ENCODE measurements at places on chromosomes 5 and 9.
A peak's percentile ranks its signal among the peaks of the same experiment; 100 is the strongest.

DNA sequence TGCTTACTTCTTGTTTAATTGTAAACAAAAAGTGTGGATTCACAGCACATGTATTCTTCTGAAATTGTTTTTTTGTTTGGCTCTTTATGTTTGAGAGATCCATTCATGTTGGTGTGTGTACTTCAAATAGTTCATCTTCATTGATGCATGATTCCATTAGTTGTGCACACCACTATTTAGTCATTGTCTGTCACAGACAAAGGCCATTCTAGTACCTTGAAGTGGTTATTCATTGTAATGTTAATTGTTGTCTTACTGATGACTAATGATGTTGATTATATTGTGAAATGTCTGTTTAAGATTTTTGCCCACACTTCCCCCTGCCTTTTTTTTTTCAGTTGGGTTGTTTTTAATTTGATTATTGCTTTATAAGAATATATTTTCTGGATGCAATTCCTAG lies 391.3 kb downstream of the DIRAS2 start:
- no peak for DNase-seq

GRCh38 chr5:152994033-152994680 lies 496.3 kb upstream of the GRIA1 start:
- DNase-seq: no peak

DNA sequence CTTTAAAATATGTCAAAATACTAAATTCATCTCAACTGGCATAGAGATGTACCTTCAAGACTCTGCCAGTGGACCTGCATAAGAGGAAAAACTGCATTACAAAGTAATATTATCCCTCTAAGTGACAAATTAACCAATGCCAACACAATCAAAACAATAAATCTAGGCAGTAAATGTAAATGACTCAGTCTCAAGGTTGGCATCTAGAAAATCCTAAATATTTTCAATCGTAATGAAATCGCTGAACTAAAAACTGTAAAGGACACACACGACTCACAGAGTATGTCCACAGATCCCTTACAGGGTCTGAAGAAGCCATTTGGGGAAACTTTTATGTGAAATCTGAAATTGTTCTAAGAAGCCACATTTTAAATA lies 31.2 kb downstream of the ERMP1 start:
- DNase-seq: no peak

DNA sequence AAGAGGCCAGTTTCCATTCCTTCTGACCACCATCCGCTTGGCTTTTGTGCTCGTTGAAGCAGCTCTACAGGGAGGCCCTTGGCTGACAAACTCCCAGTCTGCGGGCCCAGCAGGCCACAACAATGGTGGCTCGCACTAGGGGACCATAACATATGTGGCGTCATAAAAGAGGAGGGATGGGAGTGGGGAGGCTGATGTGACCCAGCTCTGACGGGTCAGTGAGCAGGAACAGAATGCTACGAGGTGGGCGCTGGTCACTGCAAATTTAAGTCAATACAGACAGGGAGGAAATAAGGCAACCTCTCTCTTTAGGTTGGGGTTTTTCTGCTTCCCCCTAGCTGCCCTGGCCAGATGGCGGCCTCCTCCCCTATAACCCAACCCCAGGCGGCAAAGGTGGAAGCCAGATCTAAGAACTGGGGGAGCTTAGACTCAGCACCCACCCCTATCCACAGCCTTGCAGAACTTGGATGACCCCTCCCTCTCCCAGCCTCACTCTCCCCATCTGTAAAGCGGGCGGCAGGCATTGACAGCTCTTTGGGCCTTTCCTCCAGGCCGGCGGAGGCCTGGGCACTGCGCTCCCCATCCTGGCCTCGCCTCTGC lies 778 bp downstream of the FRRS1L start:
- DNase-seq: no peak

DNA sequence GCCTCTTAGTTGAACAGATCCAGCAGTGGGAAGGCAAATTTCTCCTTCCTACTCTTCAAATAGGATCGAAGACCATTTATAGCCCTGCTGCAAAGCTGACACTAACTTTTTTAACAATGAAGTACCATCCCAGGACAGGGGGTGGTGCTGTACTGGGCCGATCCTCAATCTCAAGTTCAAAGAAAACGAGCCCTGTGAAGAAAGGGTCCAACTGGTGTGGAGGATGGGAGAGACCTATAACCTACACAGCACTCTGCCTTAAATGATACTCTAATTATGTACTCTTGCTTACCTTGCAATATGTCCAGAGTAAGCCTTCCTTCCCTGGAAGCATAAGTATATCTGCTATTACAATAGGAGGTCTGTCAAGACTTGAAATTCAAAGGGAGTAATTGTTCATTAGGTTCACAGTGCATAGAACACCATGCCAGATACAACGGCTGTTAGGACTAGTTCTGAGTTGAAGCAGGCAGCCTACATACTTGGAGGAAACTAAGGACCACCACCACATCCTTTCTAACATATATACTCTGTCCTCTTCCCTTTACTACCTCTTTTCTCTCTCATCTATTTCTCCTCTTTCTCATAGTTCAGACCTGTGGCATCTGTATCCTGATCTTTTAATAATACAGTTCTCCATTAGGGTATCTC lies 6.2 kb downstream of the ETF1 start:
- no peak for DNase-seq

DNA sequence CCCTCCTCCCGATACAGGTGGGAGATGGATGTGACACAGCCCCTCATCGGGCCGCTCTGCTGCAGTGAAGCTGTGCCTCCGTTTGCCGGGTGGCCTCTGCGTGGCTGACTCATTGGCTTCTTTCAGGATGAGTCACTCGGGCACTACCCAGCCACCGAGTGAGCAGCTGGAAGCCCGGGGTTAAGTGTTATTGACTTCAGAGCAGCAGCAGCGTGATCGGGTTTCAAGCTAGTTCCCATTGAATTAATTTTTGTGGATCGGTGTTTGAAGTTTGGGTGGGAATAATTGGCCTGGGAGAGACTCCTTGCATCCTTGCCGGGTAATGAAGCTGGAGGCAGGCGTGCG lies 266.4 kb upstream of the IRX4 start:
- DNase-seq: peak; percentile 23

DNA sequence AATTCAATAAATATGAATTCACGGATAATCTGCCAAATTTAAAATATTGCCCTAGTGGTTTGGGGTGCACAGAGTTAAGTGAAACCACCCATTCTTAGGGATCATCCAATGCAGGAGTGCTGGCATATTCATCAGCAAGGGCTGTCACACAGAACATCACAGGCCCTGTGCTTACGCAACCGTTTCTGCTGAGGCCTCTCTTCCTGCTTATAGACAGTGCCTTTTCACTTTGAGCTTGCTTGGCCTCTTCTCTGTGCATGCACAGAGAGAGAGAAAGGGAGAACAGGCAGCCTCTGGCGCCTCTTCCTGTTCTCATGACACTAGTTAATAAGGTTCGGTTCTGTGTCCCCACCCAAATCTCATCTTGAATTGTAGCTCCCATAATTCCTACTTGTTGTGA lies 366.3 kb downstream of the ICE1 start:
- no peak for DNase-seq

DNA sequence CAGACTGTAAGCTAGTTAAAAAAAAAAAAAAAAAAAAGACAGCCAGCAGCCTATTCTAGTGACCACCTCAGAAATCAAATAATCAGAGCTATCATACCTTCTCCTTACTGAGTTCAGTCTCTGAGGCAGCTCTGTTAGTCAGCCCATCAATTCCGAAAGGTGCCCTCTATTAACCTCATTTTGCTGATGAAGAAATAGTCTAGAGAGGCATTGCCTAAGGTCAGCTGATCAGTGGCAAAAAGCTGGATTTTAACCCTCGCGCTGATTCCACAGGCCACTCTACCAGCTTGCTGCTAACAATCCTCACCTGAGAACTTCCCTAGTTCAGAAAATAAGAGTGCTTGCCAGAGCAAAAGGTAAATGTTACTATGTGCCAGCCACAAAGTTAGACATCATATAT lies 172.0 kb downstream of the DENND1A start:
- DNase-seq: no peak

- no peak for DNase-seq
Observed at GRCh38 chr9:115637661-115638060, 515.9 kb upstream of the PAPPA start.

DNA sequence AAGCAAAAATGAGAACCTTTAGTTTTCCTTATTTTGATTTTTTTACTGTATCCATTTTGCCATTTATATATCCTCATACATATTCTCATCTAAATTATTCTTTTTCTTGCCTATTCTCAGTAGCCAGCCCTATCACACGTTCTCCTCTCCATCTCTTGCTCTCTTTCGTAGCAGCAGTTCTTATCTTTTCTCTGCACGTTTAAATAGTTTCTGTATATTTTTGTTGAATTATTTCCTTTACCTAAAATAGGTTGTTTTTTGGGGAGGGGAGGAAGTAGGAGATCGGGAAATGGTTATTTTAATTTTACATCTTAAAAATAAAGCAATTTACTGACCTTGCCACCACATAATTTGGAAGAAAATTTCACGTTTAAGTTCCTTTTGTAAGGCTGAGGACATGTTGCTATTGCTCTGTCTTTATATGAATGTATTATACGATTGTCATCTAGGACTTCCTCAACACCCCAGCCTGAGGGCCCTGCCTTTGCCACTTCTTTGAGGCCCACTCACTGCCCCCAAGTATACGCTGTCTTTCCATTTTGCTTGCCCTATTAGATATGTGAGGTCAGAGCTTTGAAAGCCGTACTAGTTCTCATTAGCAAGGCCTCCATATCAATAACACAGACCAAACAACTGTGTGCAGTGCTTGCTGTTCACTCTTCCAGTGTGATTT lies 140.3 kb downstream of the GNAQ start:
- DNase-seq: no peak

- DNase-seq: no peak
Observed at GRCh38 chr5:178762391-178762790, 31.9 kb upstream of the ZNF354A start.

GRCh38 chr9:2838371-2839000 lies 5.4 kb downstream of the PUM3 start:
- no peak for DNase-seq

DNA sequence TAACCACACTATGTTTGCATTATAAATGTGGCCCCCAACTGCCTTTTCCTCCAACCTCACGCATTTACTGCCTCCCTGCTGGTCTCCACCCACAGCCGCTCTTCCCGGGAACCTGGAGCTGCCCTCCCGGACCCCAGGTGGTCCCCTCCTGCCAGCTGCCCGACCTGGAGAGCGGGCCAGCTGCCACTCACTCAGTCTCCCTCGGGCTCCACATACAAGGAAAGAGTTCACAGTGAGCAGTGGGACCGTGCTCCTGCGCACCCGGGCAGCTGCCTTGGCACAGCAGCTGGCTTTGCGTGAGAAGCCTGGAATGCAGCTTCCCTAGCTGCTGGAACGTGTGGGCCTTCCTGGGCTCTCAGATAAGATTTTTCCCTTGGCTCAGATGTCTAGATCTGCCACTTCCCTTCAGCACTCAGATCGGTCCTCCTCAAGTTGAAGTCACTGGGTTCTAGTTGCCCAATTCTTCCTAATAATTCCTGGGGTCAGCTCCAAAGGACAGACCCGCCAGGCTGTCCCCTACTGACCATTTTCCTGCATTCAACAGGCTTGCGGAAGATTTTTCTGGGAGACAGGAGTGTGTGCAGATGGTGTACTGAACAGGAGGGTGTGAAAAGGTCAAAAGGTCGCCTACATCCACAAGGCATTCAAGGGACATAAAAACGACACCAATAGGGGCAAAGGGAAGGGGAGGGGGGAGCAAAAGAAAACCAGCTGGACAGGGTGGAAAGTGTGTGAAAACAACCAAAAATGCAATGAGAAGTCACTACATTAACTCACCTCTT lies 69.1 kb downstream of the MYO10 start:
- peak; percentile 50 for DNase-seq

DNA sequence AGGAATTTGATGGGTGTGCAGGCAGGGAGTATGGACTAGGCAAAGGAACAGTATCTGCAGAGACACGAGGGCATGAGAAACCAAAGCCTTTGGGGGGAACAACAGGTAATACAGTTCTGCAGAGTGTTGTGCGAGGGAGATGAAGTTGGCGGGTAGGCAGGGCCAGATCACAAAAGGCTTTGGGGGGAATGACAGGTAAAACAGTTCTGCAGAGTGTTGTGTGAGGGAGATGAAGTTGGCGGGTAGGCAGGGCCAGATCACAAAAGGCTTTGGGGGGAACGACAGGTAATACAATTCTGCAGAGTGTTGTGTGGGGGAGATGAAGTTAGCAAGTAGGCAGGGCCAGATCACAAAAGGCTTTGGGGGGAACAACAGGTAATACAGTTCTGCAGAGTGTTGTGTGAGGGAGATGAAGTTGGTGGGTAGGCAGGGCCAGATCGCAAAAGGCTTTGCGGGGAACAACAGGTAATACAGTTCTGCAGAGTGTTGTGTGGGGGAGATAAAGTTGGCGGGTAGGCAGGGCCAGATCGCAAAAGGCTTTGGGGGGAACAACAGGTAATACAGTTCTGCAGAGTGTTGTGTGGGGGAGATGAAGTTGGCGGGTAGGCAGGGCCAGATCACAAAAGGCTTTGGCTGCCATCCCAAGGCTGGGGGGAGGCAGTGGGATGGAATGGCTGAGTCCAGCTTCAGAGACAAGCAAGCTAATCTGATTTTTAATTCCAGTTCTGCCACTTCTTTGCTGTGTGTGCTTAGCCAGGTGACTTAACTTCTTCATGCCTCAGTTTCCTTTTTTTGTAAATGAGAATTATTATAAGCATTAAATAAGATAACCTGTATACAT lies 33.0 kb downstream of the FRMPD1 start:
- DNase-seq: no peak

DNA sequence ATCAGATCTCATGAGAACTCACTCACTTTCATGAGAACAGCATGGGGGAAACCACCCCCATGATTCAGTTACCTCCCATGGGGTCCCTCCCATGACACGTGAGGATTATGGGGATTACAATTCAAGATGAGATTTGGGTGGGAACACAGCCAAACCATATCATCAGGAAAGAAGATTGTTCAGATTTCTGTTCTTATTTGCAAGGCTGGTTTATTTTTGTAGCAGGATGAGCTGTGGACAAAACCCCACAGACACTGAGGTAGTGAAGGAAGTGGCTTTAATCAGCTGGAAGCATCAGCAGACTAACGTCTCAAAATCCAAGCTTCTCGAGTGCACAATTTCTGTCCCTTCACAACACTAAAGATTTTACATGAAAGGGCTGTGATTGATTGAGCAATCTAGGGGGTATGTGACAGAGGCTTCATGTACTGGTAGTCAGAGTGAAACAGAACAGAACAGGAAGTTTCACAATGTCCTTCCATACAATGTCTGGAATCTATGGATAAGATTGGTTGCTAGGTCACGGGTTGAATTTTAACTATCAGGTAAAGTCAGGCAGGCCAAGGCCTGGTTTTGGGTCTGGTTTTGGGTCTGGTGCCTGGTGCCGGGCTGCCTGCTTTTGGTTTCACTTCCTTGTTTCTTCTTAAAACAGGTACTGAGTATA lies 91.3 kb upstream of the ZNF366 start:
- DNase-seq: no peak

DNA sequence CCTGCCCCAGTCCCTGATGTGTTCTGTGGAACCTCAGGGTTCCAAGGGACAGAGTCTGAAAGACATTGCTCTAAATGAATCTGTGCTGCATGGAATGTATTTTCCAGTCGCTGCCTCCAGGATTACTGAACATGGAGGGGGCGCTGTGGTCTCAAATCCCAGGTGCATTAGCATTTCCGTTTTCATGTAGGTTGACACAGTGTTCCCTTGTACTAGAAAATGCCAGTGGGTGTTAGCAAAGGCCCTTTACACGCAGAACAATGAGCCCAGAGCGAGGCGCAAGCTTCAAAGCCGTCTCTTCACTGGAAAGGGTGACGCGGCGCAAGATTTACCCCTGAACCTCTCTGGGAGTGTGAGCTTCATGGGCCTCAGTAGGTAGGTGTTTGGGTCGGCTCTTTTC lies 308.3 kb downstream of the SLIT3 start:
- DNase-seq: no peak
